ENCODE measurements at places on chromosomes 4 and X.

GRCh38 chrX:35886135-35886534 lies 33.4 kb upstream of the CFAP47 start:
- no peak for DNase-seq

DNA sequence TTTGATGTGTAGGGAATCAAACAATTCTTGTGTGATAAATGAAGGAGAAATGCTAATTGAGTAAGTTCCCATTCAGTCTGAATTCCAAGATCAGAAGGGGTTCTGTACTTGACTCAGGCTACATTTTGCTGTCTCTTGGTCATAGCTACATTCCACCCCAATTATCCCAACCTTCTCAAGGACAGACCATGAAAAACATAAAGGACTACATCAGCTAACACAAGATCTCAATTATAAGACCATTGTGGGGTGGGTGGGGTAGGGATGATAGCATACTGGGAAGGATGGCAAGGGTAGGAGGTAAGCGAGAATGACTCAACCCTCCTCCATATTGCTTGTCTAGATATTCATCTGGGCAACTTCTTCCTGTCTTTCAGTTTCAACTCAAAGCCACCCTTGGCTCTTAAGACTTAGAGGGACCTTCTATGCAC lies 87.4 kb upstream of the ETNPPL start:
- no peak for DNase-seq

GRCh38 chrX:47579537-47579936 lies 2.7 kb upstream of the TIMP1 start:
- no peak for DNase-seq

GRCh38 chrX:29652484-29652883 lies 562.9 kb upstream of the MAGEB2 start:
- no peak for DNase-seq

- no peak for DNase-seq
These were observed 28.0 kb downstream of the FRMPD3 start for GRCh38 chrX:107477406-107477805.

DNA sequence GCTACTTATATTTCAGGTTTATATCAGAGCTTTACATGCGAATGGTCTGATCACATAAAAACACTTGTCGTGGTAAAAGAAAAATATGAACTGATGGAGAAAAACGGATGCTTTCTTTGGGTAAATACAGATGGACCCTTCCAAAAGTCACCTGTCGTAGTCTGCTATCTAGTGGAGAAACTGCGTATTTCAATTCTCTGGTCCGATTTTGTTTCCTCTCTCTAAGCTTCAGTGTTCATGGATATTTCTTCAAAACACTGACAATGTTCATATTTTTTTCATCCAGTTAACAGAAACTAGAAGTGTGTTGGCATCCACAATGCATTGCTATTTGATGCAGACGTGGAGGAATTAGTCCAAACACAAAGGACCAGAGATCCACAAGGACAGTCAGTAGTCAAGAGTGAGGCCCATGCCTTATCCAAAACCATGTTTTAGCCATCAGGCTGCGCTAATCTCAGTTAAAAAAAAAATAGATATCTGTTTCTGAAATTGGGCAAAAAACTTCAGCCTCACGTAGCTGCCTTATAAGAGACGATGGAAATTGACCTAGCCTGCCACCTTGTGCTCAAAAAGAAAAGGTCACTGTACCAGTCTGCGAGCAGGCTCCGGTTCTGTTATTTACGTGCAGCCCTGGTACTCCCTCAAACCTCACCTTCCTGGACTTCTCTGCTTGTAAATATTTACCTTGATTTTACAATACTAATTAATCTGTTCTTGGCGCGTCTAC lies 16.0 kb downstream of the MEPE start:
- DNase-seq: peak; percentile 8

DNA sequence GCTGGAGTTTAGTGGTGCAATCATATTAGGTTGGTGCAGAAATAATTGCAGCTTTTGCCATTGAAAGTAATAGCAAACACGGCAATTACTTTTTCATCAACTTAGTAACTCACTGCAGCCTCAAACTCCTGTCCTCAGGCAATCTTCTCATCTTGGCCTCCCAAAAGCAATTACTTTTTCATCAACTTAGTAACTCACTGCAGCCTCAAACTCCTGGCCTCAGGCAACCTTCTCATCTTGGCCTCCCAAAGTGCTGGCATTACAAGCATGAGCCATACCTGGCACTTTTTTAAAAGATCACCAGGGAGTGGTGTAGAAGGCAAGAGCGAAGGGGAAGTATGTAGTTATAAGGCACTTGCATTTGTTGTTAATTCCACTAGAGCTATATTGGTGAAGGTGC lies 491.1 kb upstream of the ADGRL3 start:
- DNase-seq: no peak

DNA sequence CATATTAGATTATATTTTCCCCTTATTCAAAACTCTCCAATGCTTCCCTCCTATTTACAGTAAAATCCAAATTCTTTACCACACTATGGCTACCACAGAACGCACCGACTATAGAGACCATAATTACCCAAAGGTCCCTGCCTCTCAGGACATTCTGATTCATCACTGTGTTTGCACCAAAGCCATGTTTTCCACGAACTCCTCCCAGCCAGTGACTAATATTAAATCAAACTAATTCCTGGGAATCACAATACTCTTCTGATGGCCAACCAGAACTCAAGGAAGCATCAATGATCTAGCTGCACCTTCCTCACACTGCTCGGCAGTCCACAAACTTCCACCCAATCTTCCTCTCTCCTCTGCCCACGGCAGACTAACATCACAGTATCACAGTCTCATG lies 24.2 kb upstream of the EDNRA start:
- DNase-seq: no peak

- no peak for DNase-seq
These were observed 543.0 kb downstream of the SPRY1 start for GRCh38 chr4:123939621-123940020.

- DNase-seq: no peak
These were observed 7.7 kb downstream of the P2RY8 start for GRCh38 chrX:1529328-1529727.

GRCh38 chr4:18262832-18263231 lies 241.3 kb upstream of the LCORL start:
- no peak for DNase-seq

Measured in NCI-H187 treated with DMSO at 0.1 percent for 48 hours (cell line).